ENCODE measurements at places on chromosomes 16 and 17.

DNA sequence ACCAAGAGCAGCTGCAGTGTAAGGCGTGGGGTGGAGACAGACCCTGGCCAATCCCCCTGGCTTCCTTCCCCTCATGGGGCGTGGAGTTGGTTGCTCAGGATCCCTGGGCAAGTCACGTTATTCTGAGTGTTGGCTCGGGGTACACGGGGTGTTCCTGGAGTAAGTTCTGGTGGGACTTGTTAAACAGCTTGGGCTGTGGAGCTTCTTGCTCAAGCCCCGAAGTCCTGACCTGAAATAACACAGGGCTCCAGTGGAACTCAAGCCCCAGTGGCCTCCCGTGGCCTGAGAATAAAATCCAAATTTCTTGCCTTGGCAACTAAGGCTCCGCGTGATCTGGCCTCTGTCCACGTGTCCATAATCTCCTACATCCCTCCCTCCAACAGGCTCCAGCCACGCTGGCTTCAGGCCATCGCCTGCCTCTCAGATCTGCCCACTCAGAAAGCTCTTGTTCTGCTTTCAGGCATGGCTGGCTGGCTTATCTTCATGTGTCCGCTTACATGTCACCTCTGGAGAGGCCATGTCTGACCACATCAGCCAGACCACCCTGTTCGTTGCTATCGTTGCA, 49.3 kb upstream of the BCO1 start:
- H3K36me3 ChIP-seq, result no peaks in the 10 kb centered on the region
- no peak overlapping the region for H3K27ac ChIP-seq
- no peak overlapping the region for H3K4me3 ChIP-seq

- no peak overlapping the region for H3K4me3 ChIP-seq
- H3K27ac ChIP-seq, result no peak overlapping the region
- H3K4me1 ChIP-seq, result no peaks in the 10 kb centered on the region
- no peaks in the 10 kb centered on the region for H3K36me3 ChIP-seq
- no peak for DNase-seq
Measured at GRCh38 chr16:4976079-4976478, 17.9 kb downstream of the SEC14L5 start.

GRCh38 chr17:6936370-6937028, 59.4 kb upstream of the ALOX12 start:
- H3K4me1 ChIP-seq, result peaks cover 12% of the 10 kb centered on the region
- no peak for DNase-seq
- H3K4me3 ChIP-seq, result peak overlapping the region; percentile 73
- peaks cover 7% of the 10 kb centered on the region for H3K36me3 ChIP-seq
- H3K27ac ChIP-seq, result peak overlapping the region; percentile 85
- no peaks in the 10 kb centered on the region for H3K27me3 ChIP-seq

GRCh38 chr16:30903002-30903401, 6.6 kb downstream of the CTF1 start:
- peak overlapping the region; percentile 99 for H3K27ac ChIP-seq
- no peaks in the 10 kb centered on the region for H3K36me3 ChIP-seq

- H3K4me1 ChIP-seq, result peaks cover 50% of the 10 kb centered on the region
- H3K27ac ChIP-seq, result peak overlapping the region; percentile 63
- no peak overlapping the region for H3K4me3 ChIP-seq
- peak; percentile 10 for DNase-seq
Measured at GRCh38 chr16:48583075-48584065, 26.6 kb downstream of the N4BP1 start.

GRCh38 chr16:10782628-10783027, 36.0 kb downstream of the TVP23A start:
- H3K4me1 ChIP-seq, result no peaks in the 10 kb centered on the region
- H3K36me3 ChIP-seq, result no peaks in the 10 kb centered on the region
- H3K27me3 ChIP-seq, result peaks cover 2% of the 10 kb centered on the region
- H3K27ac ChIP-seq, result no peak overlapping the region

DNA sequence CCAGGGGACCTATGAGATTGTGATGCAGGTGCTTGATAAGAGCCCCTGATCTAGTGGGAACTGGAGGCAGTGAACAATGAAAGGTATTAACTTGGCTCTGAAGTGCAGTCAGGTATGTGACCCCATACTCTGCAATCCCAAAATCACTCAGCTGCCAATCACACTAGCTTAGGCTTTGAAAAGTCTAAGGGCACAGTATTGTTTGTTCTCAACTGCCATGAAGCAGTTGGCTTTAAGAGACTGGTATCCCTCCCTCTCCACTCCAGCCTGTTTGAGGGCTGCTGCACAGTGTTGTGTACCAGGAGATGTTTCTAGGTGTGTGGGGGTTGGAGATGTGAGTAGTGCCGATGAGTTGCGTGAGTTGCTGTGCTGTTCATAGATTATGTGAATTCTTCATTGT, 2.4 kb downstream of the YPEL2 start:
- DNase-seq, result no peak
- peak overlapping the region; percentile 91 for H3K4me3 ChIP-seq
- no peaks in the 10 kb centered on the region for H3K27me3 ChIP-seq
- H3K27ac ChIP-seq, result peak overlapping the region; percentile 92
- H3K4me1 ChIP-seq, result peaks cover 77% of the 10 kb centered on the region

DNA sequence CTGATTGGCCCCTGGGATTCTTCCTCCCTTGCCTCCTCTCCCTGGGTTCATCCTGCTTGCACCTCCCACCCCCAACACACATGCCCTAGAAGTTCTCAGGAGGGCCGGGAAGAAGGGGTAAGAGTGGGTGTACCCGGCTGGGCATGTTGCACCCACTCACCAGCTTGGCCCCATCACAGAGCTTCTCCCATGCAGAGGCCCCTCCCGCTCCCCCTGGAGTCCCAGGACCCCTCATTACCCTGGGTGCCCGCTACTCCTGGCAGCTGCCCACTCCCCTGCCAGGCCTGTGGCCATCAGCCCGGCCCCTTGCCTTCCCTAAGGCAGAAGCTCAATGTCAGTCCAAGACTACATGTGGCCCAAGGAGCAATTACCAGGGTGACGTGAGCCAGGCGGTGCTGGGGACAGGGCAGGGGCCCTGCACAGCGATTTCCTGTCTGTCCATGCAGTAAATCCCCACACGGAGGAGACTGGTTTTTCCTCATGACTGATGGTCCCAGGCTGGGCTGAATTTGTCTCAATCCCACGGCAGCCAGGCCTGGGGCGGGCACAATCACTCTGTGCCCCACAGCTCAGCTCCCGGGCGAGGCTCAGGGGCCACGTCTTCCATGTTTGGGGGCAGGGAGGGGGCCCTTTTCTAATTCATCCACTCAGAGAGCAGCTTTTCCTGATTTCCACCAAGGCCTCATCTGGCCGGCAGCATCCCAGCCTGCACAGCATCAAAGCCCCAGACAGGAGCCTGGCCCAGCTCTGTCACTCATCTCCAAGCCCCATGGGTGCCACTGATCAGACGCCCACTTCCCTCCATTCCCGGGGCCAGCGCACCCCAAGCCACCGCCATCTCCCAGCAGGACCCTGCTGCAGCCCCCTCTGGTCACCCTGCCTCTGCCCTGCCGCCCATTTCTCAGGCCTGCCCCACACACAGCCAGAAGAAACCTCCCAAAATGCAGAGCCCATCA, 234.7 kb downstream of the KATNIP start:
- no peak overlapping the region for H3K4me3 ChIP-seq
- H3K27me3 ChIP-seq, result no peaks in the 10 kb centered on the region
- H3K4me1 ChIP-seq, result no peaks in the 10 kb centered on the region
- no peak for DNase-seq
- no peak overlapping the region for H3K27ac ChIP-seq

DNA sequence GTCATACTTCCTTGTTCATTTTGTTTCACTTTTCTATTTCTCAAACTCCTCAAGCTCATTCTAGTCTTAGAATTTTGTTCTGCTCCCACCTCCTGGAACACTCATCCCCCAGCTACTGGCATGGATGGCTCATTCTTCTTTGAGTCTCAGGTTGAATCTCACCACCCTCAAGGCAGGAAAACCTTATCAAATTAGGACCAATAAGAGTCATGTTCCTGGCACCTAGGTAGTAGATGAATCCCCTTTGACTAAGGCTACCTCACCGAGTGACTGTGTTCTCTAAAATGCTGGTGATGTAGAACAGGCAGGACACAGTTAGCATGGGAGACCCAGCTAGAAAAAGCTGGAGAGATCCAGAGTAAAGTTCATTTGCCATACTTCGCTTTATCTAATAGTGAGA, 1050.8 kb upstream of the EEF2KMT start:
- no peaks in the 10 kb centered on the region for H3K27me3 ChIP-seq
- no peak overlapping the region for H3K4me3 ChIP-seq
- H3K4me1 ChIP-seq, result no peaks in the 10 kb centered on the region
- DNase-seq, result no peak
- no peak overlapping the region for H3K27ac ChIP-seq

DNA sequence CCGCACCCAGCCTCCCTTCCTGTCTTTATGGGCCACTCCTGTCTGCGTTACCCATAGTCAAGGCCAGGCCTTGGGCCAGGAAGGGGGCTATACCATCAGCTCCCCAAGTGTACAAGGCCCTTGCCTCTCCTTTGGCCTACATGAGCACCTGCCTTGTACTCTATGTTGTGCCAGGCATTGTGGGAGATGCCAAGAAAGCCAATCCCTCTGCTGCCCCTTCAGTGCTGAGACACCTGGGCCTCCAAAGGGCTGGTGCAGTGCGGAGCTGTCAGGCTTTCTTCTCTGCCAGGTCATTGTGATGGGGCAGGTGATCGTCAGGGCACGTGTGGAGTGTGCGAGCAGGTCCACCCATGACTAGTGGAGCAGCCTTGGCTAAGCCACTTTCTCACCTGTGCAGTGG, 59.9 kb downstream of the MPRIP start:
- no peak for DNase-seq
- no peaks in the 10 kb centered on the region for H3K27me3 ChIP-seq
- no peaks in the 10 kb centered on the region for H3K36me3 ChIP-seq
- peaks cover 20% of the 10 kb centered on the region for H3K4me1 ChIP-seq
- H3K4me3 ChIP-seq, result no peak overlapping the region

GRCh38 chr17:80384078-80384960, 30.6 kb upstream of the ENDOV start:
- DNase-seq, result no peak
- H3K4me3 ChIP-seq, result peak overlapping the region; percentile 11
- H3K4me1 ChIP-seq, result peaks cover 7% of the 10 kb centered on the region
- H3K36me3 ChIP-seq, result no peaks in the 10 kb centered on the region

DNA sequence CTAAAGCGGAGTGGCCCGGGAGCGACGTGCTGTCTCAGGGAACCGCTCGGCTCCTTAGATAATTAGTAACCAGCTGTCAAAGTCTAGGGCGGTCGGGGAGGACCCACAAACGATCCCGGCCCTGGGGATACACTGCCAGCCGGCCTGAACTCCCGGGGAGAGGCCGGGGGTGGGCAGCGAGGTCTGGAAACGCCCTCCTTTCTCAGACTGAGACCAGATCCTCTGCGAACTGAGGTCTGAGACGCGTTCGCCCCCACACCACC, 1.3 kb downstream of the HNF1B start:
- H3K27me3 ChIP-seq, result peaks cover 41% of the 10 kb centered on the region
- no peak overlapping the region for H3K27ac ChIP-seq
- H3K4me1 ChIP-seq, result peaks cover 32% of the 10 kb centered on the region

- peaks cover 17% of the 10 kb centered on the region for H3K4me1 ChIP-seq
- no peak for DNase-seq
- no peak overlapping the region for H3K4me3 ChIP-seq
- peak overlapping the region; percentile 51 for H3K27ac ChIP-seq
- H3K36me3 ChIP-seq, result no peaks in the 10 kb centered on the region
- no peaks in the 10 kb centered on the region for H3K27me3 ChIP-seq
Measured at GRCh38 chr16:69471121-69471520, 46.7 kb downstream of the CYB5B start.

DNA sequence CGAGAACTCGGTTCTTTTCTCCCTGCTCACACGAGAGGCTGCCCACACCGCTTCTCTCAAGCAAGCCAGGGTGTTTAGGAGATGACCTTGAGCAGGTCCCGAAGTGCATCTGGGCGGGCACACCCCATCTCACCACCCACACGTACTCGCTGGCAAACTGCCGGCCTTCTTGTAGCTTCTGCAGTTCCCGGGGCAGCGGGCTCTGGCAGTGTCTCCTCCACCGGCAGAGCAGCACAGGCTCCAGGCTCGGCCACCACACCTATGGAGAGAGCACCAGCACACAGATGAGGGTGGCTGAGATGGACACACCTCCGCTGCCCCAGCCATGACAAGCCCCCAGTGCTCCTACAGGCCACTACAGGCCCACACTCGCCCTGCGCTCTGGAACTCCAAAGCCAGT, 23.5 kb downstream of the ZNF276 start:
- peaks cover 16% of the 10 kb centered on the region for H3K36me3 ChIP-seq
- H3K4me3 ChIP-seq, result no peak overlapping the region
- H3K27ac ChIP-seq, result peak overlapping the region; percentile 62
- no peaks in the 10 kb centered on the region for H3K27me3 ChIP-seq

DNA sequence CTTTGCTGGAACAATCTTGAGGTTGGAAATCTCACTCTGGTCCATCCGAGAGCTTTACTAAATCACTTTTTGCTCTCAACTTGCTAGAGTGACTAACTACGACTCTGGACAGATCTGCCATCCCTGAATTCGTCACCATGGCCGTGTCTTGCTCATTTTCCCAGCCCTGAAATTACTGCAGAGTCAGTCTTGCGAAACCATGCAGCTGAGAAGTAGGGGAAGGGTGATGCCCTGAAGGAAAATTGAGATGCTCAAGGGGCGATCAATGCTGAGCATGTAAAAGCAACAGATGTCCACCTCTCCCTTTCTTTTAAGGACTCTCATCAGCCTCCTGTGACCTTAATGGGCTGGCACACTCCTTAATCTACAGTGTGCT, 18.8 kb downstream of the PCTP start:
- H3K36me3 ChIP-seq, result no peaks in the 10 kb centered on the region
- DNase-seq, result no peak
- H3K27ac ChIP-seq, result no peak overlapping the region

DNA sequence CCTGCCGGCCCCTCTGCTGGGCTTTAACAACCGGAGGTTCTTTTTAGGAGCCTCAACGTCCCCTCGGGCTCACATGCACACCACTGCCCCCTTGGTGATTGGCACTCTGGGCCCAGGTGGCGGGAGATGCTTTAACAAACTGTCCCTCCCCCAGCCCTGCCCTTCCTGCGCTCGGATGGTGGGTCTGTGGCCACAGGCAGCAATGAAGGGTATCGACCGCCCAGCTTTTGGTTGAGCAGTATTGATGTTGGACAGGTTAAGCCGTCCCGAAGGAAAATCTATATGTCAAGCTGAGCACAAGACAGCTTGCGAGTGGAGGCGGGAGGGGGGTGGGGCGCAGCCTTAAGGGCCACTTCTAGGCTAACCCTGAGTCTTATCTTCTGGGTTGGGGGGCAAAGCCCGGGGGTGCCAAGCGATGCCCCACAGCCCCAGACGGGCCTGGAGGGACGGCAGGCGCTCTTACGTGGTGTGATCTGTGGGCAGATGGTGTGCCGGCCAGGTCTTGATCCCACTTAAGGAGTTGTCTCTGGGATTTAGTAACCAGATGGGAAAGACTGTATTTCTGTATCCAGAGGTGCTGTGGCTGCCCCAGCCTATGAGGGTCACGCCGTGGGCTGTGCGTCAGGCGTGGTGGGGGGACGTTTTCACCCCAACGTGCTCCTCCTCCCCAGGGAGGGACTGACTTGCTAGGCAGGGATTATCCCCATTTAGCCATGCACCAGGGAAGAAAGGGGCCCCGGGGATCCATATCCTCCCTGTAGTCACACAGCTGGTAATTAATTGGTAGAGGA, 6.2 kb downstream of the GSE1 start:
- H3K36me3 ChIP-seq, result peaks cover 21% of the 10 kb centered on the region
- no peak overlapping the region for H3K4me3 ChIP-seq
- no peak for DNase-seq

- H3K27ac ChIP-seq, result no peak overlapping the region
- no peaks in the 10 kb centered on the region for H3K4me1 ChIP-seq
- peaks cover 21% of the 10 kb centered on the region for H3K27me3 ChIP-seq
- H3K4me3 ChIP-seq, result no peak overlapping the region
Measured at GRCh38 chr16:73031155-73031866, 16.6 kb downstream of the ZFHX3 start.

All from naive thymus-derived CD8-positive, alpha-beta T cell (primary cell).